CD4-positive, alpha-beta memory T cell (primary cell): ENCODE measurements at places on chromosomes 1 and 21. TPM values are rescaled to one million over a fixed set of nuclear protein-coding genes. Genes with fewer than 3 reads are reported as not detected.

The TMCC2 gene
- 0.90 TPM for total RNA-seq

The CELA2B gene
- total RNA-seq, result not detected

The IPO9 gene
- 42.7 TPM for total RNA-seq

The RGS16 gene
- total RNA-seq, result 1.3 TPM

The GPR37L1 gene
- total RNA-seq, result not detected

The USP24 gene
- total RNA-seq, result 74.2 TPM

The SLAMF9 gene
- not detected for total RNA-seq

The RGS18 gene
- 1.6 TPM for total RNA-seq

The SV2A gene
- total RNA-seq, result 4.3 TPM

The FAM110D gene
- not detected for total RNA-seq

The ACTL8 gene
- not detected for total RNA-seq

The BGLAP gene
- 7.2 TPM for total RNA-seq

The TRABD2B gene
- not detected for total RNA-seq

The SMCP gene
- not detected for total RNA-seq

The TBX19 gene
- total RNA-seq, result 4.3 TPM

The SLFNL1 gene
- total RNA-seq, result 1.2 TPM

The MPZ gene
- total RNA-seq, result 11.9 TPM

The GUCA2A gene
- not detected for total RNA-seq

The AVPR1B gene
- total RNA-seq, result not detected

The TFF3 gene
- not detected for total RNA-seq

The LRRC53 gene
- not detected for total RNA-seq
